ENCODE measurements at places on chromosomes 2 and 18.

DNA sequence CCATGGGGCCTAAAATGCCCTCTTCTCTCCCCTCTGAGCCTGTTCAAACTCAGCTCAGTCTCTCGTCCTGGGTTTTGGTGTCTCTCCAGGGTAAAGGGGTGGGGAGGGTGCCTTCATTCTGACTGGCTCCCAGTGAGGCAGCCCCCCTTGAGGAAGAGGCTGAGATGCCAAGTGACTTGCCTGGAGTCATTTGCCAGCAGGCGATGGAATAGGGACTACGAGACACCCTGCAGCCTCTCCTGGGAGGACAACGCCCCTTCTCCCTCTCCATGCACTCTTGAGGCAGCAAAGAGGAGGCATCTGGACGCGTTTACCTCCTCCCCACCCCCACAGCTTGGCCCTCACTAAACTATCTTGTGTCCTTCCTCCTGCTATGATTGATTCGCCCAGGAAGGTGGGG lies 760 bp upstream of the STON1 start:
- no peak for DNase-seq

- no peak for DNase-seq
These were observed 158.8 kb downstream of the TMEFF2 start for GRCh38 chr2:192035731-192036442.

DNA sequence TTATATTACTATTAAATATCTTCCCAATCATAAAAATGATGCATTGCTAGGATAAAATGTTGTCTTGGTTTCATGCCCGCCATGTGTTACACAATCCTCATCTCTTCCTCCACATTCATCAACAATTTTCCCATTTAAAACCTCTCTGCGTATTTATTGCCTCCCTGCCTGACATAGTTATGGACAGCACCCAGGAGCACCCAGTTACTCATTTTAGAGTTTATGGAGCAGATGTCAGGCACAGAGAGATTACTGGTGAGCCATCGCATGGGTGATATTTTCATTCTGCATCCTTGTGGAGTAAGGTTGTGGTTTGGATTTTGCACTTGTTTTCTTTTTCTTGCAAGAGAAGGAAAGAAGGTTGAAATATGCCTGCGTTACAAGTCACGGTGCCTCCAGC lies 116.7 kb upstream of the NPAS2 start:
- no peak for DNase-seq

DNA sequence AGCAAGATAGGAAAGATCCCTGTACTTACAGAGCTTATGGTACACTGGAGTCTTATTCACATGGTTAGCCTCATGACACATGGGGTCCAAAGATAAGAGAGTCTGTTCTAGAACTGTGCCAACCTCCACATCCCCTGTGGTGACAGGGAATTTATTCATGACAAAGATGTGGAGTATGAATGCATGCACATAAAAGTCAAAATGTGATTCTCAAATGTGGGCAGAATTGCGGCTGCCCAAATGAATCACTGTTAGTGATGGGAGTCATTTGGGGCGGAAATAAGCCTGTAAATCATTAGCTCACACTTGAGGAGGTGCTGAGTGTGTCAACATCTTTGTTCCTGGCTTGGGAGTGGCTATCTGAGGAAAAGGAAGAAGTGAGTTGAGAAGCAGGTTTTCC lies 560.6 kb downstream of the SLC4A3 start:
- no peak for DNase-seq

GRCh38 chr2:222833410-222833809 lies 27.4 kb upstream of the ACSL3 start:
- DNase-seq, result no peak

DNA sequence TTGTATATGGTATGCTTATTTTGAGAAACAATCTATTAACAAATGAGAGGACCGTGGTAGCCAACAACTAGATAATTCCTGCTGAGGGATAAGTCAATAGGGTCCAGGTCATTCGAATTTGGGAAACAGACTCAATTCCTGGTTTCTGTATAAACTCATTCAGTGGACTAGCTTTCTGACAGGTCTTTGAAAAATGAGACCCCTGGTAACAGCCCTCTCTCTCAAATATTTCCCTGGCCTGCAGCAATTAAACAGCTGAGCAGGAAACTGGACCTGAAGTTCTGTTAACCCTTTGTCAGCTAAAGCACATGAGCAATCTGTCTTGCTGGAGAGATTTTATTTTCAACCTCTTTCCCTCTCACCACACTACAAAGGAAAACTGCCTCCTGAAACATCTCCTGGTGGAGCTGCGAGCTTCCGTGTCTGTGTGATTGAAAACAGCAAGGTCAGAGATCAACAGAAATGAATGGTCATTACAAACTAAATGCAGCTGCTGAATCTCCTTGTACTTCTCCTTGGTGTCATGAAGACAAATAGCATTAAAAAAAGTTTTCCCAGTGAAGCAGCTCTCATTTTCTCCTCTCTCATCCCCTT lies 70.3 kb upstream of the CCDC85A start:
- no peak for DNase-seq

- DNase-seq, result no peak
These were observed 199.1 kb upstream of the CELF4 start for GRCh38 chr18:37764541-37765288.

GRCh38 chr18:26397019-26397418 lies 151.3 kb downstream of the KCTD1 start:
- peak; percentile 37 for DNase-seq

DNA sequence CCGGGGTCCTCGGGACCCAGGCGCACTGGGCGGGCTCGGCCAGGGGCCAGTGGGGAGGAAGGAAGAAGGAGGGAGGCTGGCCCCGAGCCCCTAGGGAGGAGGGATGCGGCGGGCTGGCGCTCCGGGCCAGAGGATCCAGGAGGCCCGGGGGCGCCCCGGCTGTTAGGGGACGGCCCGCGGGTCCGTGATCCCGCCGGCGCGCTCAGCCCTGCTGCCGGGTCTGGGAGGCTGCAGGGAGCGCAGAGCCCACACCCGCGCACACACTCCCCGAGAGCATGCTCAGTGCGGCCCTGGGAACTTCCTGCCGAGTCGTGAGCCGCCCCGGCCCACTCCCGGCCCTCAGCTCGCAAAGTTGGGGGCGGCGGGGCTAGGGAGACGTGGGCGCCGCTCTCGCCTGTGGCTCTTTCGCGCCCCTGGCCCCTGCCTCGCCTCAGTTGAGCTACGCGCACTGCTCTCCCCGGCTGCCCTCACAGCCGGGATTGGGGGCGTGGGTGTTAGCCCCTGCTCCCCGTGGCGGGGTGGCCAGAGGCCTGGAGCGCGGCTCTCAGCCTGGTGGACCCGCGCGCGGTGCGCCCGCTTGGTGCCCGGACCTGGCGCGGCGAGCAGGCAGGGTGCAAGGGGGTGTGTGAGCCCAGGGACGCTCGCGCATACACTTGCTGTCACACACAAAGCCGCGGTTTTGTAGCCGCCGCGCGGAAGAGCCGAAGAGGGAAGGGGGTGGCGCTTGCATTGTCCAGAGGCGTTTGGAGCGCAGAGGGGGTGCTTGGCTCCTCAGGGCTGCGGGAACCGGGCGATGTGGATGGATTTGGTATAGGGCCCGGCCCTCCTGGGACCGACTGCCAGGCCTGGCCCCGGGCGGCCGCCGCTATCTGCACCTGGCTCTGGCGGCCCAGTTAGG lies 132.9 kb upstream of the MGAT5 start:
- DNase-seq, result peak; percentile 86

DNA sequence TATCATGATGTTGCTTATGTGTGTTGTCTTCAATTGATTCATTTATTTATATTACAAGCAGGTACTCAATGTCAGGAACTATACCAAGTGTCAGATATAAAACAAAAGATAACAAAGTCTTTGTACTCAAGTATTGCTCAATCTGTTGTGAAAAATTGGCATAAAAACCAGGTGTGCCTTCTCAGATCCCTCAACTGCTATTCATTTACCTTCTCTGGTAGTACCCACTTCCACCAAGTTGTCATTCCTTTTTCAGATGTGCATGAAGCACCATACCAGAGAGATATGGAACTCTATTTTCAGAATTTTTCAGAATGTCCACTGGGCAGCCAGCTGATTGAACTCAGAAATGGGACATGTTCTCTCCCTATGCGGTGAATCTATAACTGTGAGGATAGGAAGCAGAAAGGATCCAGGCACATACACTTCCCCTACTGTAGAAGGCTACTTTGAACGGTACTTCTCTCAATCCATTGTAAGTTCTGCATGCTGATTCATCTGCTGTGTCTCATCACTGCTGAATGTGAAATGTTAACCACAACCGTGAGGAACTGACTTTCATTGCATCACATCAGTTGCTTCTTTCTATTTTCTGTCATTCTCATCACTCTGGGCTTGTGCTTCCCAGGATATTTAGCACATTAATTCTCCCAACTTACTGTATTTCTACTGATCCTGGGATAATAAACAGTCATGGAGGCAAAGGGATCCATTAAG lies 1621.3 kb downstream of the SUCLG1 start:
- no peak for DNase-seq

- DNase-seq, result no peak
These were observed 60.9 kb upstream of the IL1R2 start for GRCh38 chr2:101930847-101931246.

- no peak for DNase-seq
These were observed 11.4 kb upstream of the SPAST start for GRCh38 chr2:32051836-32052439.

DNA sequence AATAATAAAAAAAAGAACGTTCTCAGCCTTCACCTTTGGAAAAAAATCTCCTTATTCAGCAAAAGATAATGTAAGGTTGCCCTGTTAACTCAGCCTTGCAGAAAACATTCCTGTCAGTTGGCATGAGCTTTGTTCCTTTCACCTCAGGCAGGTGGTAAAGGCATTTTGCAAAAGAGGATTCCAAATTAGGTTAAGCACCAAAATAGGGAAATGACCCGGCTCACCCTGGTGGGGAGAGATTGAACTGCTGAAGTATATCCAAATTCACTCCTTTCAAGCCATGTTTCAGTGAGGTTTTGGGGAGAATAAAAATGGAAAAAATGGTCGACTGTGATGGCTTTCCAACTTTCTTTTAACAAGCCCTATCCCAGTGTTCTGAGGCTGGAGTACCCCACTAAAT lies 1988.8 kb upstream of the PIK3C3 start:
- DNase-seq, result no peak

DNA sequence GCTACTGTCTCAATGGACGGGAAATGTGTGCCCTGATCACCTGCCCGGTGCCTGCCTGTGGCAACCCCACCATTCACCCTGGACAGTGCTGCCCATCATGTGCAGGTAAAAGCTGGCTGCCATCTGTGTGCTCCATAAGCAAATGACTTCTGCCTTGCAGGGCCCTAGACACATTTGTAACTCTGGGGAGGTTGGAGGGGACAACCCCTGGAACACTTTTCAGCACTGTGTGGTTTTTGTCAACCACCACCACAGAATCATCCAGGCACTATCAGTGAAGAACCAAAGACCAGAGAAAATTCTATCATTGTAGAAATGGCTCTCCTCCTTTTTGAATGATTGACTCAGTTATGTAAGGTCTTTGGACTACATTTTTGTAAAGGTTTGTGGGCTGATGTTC lies 84.3 kb downstream of the FEZ2 start:
- DNase-seq, result no peak

DNA sequence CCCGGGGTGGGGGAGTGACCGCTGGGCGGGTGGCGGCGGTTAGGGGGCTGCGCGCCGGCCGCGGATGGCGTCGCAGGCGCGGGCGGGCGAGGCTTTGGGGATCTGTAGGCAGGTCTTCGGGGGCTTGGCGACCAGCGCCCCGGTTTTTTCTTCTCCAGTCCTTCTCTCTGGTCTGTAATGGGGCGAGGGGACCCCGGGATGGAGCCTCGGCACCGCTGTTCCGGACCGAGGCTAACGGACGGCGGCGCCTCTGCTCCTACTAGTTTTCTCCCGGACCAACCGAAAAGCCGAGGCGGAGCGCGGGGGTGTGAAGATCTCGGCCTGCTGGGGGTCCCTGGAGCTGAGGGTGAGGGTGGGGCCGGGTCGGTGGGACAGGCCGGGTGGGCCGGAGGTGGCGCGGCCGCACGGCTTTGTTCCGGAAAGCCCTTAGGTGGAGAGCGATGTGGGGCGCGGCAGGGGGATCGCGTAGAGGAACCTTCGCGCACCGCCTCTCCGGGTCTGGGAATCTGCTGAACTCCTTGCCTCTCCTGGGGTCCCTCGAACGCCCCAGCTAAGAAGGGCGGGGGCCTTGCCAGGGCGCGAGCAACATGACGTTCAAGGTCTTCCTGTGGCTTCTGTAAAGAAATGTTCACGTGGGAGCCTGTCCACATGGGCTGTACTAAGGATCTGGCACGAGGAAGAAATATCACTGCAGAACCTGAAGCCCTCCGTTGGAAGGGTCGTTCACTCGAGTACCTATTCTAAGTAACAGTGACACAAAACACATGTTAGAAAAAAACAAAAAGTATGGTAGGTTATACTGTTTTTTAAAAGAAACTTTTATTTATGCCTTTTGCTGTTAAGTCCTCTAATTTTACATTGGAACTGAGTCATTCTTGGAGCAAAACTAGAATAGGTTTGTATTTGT lies 861 bp downstream of the SLC39A10 start:
- DNase-seq, result peak; percentile 34

- DNase-seq, result no peak
These were observed 939.0 kb upstream of the CRIM1 start for GRCh38 chr2:35416391-35417140.

DNA sequence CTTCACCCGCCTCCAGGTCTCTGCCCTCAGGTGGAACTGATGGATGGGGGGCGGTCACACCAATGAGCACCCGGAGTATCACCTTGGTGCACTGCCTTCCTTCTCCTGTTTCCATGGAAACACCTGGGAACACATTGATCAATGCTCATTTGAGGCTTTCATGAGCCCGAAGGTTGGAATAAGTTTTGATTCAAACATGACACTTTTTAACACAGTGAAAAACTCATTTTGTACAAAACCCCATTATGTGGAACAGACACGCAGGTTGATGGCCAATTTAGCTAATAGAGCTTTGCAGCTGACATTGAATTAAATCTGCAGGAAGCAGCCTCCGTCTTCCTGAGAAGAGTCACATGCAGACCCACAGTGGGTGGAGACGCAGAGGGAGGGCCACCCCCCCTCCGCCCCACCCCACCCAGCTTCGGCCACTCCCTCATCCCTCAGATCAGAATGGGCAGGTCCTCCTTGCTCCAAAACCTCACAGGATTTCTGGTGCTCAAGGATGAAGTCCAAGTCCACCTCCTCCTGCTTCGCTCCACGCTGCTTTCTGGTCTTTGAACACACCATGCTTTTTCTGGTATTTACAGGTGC lies 96.0 kb upstream of the MYCN start:
- DNase-seq, result no peak

GRCh38 chr2:220775856-220776488 lies 796.1 kb downstream of the EPHA4 start:
- DNase-seq, result no peak

GRCh38 chr18:8988260-8988871 lies 114.1 kb upstream of the NDUFV2 start:
- peak; percentile 74 for DNase-seq

- DNase-seq, result peak; percentile 79
These were observed 34.1 kb downstream of the WDR35 start for GRCh38 chr2:19955544-19956422.

DNA sequence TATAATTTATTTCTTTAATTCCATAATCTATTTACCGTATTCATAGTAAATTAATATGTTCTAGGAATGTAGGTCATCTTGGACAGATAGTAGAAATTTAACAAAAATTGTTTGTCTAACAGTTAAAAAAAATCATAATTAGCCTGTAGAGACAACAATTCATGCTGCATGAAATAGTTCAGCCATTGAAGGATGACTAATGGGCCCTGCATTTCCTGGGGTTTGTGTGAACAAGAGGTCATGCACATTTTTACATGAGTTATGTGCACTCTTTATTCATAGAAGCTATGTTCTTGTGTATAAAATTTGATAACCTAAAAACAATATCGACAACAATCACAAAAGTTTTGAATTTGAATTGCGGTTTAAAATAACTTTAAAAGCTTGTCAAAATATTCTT lies 1663.6 kb downstream of the SUCLG1 start:
- DNase-seq, result no peak

- no peak for DNase-seq
These were observed 689.3 kb downstream of the NR4A2 start for GRCh38 chr2:155643056-155643775.

- no peak for DNase-seq
These were observed 37.7 kb upstream of the FSIP2 start for GRCh38 chr2:185700883-185701282.
